HS-5 (cell line): ENCODE measurements at places on chromosomes 4 and X.

GRCh38 chr4:166230841-166231240, 357.8 kb downstream of the TLL1 start:
- DNase-seq, result no peak

DNA sequence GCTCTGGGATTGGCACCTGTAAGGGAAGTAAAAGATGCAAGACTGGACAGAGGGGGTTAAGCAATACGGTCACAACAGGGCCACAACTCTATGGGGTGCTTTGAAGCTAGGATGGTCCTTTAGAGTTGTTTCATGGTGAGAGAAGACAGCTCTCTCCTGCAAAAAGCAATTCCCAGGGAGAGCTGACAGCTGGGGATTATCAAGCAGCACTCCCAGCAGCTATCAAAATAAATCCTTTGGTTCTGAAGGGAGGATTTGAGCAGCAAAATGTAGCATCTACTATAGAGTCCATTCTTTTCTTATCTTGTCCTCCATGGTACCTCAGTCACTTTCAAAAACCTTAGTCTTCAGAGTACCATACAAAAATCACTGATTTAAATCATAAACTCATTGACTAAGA, 35.1 kb upstream of the AP1AR start:
- no peak for DNase-seq

DNA sequence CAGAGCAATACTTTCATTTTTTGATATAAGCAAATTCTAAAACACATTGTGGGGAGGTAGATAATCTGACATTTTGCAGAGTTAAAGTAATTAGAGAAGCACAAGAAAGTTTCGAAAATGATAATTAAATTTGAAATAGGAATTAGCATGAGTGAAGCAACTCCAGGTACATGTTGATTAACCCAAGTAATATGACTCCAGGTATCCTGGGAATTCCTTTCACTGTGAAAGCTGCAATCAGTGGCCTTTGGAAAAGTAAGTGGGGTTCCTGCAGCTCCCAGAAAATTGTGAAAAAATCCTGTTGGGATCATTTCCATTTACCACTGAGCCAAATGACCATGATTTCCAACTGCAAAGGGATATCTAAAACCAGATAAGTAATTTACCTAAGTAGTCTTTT, 26.0 kb upstream of the CXCL2 start:
- no peak for DNase-seq

GRCh38 chr4:146308951-146309350, 94.6 kb downstream of the REELD1 start:
- DNase-seq, result no peak

DNA sequence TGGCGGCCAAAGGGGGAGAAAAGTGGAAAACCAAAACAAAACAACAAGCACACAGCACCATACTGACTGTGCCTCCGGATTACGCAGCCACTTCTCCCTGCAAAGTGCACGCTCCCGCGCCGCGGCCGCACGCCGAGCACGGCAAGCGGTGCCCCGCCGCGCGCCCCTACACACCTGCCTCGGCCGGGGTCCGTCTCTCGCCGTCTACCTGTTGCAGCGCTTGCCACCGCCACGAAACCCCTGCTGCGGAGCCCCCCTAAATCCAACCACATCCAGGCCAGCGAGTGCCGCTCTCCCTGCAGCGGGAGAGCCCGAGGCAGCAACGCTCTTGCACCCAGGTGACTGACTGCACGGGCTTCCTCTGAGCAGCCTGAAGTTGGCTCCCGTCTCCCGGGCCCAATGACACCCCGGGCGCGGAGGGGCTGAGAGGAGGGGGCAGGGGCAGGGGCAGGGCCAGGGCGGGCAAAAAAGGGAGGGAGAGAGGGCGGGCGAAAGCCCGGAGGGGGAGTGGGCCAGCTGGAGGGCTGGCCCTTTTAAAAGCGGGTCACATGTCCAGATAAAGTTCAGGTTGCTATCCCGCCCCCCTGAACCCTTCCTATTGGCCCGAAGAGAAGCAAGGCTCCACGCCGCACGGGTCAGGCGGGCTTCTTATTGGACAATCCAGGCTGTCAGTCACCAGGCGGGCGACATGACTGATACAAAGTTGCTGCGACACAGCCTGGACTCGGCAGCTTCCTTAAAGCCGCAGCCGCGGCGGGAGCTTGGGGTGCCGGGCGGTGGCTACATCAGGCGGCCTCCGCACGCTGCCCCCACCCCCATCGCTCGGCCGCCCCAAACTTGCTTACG, at the start of gene NR3C2:
Gene NR3C2 (minus strand): TSS at position 429 of the 846 bp plus-strand sequence.
- peak; percentile 84 for DNase-seq

- DNase-seq, result no peak
Measured at GRCh38 chr4:26491449-26492170, 1.3 kb upstream of the CCKAR start.

DNA sequence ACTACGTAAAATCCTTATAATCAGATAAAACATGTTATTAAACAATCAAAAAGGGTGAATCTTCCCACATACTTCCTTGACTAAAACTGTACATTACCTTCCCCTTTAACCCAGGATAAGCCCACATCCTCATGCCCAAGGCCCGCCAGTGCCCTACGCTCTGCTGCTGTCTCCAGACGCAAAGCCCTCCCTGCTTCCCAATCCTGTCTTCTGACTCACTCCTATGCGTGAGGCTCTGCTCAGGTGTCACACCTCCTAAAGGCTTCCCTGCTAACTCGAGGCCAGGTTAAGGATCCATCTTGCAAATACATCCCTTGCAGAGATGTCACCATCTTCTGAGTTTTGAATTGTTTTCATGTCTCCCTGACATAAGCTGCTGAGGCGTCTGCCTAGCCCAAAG, 61.6 kb downstream of the STX18 start:
- DNase-seq, result no peak

DNA sequence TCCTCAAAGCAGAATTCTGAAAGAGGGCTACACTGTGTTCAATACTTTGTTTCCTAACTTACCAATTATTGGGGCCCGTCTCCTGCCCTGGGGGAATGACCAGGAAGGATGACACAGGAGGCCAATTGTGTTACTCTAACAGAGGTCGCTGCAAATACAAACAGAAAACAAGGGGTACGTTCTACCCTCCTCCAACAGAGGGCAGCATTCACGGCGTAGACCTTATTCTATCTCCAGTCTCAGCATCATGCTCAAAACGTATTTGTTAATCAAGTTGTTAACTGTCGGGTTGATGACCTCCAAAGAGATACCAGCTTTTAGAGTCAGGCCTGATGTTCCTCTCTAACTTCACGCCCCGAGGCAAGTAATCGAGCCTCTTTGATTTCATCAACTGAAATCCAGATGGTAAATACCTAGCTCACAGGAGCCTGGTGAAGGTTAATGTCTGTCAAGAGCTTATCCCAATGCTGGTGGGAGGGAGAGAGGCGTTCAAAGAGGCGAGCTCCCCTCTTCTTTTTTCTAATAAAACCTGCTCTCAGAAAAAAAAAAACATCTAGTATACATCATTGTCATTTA, 181.0 kb upstream of the KCNIP4 start:
- DNase-seq, result no peak

DNA sequence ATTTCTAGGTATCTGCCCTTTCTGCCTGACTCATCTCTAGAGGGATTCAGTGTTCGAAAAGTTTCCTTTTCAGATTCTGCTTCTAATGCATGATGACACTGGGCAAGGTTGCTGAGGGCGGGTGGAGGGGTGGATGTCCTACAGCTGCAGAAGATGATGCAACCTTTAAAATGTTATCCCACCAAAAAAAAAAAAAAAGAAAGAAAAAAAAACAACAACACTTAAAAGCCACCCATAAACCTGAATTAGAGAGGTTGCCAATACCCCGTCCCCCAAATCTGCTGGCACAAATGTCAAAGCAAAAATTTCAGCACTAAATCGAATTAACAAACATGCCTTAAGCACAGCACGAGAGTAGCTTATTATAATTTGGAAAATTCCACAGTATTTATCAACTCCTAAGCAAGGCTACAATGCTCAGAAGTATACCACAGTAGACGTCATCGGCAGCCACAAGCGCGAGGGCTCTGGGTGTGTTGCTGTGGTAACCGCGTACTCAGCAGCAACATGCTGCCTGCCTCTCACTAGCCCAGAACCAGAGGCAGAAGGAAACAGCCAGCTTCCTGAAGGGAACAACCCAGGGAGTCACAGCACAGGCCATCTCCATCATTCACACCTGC, 167.5 kb upstream of the MAP3K15 start:
- peak; percentile 33 for DNase-seq

- no peak for DNase-seq
Measured at GRCh38 chr4:8702020-8702495, 109.5 kb downstream of the CPZ start.

DNA sequence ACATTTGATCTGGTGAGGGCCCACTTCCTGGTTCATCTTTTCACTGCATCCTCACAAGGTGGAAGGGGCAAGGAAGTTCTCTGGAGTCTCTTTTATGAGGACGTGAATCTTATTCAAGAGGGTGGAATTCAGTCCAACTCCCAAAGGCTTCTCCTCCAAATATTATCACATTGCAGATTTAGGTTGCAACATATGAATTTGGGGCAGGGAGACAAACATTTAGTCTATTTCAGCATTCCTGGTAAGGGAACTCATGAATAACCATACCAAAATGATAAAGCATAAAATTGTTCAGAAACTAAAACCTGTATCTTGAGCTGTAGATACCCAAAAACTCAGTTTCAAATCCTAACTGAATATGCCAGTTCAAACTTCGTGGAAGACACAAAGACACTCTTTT, 246.8 kb downstream of the QDPR start:
- DNase-seq, result no peak

GRCh38 chr4:70718811-70719604, 2.8 kb upstream of the RUFY3 start:
- DNase-seq, result no peak

DNA sequence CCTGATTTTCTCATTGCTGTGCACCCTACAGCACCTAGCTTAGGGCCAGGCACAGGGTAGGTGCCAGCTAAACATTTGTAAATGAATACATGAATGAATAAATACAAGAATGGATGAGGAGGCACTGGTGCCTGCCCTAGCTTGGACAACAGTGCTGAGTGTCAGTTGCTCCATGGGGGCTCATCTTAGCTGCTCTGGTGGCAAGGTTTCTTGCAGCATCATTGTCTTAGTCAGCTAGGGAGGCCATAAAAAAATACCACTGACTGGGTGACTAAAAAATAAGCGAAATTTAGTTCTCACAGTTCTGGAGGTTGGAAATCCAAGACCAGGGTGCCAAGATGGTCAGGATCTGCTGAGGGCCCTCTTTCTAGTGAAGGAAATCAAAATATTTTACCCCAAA, 31.2 kb downstream of the TMEM31 start:
- no peak for DNase-seq

GRCh38 chrX:2424317-2424716, 76.5 kb downstream of the DHRSX start:
- DNase-seq, result no peak

DNA sequence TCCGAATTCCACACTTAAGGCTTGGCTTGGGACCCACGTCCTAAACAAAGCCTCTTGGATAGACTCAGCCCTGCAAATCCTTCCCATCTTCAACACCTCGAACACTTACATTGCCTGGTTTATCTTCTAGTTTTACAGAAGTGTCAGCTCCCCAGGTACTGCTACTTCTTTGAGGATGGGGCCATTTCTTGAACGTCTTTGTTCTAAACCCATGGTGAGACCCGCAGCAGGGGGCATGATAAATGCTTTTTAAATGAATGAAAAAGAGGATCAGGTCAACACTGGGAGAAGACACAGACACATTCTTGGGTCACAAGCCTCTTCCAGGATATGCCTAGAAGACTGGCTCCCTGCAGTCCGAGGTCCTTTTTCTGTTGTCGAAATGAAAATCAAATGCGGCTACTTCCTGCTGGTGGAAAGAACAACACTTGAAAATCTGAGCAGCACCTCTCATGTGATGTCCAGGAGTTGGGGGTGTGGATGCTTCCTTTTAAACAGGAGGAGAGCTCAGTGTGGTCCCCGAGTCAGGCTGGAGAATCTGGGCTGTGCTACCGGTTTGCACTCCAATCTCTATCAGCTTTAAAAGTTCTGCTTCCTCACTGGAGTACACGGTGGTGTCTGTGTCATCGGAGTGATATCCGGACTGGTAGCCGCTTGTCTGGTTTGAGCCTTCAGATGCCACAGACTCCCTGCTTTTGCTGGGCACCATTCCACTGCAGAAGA, 45.8 kb downstream of the KDR start:
- DNase-seq, result no peak

DNA sequence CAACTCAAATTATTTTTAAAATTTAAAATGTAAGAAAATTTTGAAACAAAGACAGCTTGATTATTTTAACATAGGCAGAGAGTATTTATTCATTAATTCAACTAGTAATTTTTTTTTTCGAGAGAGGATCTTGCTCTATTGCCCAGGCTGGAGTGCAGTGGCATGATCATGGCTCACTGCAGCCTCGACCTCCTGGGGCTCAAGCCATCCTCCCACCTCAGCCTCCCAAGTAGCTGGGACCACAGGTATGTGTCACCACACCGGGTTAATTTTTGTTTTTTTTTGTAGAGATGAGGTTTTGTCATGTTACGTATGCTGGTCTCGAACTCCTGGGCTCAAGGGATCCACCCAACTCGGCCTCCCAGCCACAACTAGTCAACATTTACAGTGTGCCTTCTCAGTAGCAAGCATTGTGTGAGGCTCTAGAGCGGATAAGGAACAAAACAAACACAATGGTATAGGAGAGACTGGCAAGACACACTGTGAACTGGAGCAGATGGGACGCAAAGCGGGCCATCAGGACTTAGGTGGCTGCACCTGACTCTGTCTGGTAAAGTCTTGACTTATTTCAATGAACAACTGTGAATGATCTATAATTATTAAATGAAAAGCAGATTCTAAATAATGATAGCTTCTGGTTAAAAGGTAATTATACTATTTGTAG, 21.6 kb downstream of the SETD7 start:
- no peak for DNase-seq

DNA sequence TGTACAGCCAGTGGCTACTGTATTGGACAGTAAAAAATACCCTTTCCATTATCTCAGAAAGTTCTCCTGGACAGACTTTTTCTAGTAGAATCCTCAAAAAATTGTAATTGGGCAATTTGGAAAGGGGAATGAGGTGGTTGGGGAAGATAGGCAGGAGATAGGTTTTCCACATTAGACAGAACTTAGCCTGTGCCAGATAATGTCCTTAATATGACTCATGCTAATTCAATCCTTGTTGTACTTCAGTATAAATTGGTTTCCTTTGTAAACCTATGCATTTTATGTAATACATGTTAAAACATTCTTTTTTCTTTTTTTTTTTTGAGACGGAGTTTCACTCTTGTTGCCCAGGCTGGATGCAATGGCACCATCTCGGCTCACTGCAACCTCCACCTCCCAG, 8.9 kb downstream of the EIF4E start:
- no peak for DNase-seq

DNA sequence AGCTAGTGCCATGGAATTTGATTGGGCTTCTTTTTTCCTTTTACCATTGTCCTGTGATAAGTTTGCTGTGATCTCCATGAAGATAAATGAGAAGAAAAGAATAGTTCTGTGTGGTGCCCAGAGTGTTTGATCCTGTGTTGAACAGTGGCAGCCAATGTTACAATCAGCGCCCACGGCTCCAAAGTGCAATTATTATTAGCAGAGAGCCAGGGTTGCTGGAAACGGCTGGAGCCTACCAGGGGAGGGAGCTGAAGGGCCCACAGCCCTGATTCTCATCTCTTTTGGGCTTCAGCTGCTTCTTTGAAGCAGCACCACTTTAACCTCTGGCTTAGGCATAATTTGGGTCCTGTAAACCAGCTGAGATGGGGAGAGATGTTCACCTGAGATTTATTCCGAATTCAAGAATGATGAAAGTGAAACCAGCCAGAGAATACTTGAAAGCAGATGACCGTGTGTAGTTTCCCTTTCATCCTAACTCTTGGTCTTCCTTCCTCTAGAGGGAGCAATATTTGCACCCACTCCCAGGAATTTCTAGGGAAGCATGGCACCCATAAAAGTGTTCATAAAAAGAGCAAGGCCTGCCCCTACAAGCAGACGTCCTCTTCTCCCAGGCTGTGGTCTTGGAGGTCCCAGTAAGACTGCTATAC, 298.3 kb downstream of the EVC2 start:
- DNase-seq, result no peak

- no peak for DNase-seq
Measured at GRCh38 chr4:37999000-37999716, 39.0 kb downstream of the PTTG2 start.
